ENCODE measurements at places on chromosomes 4 and X.

GRCh38 chr4:142088906-142089305 is 452.5 kb downstream of the IL15 start:
- no peaks in the 10 kb centered on the region for H3K27me3 ChIP-seq
- peaks cover 6% of the 10 kb centered on the region for H3K4me1 ChIP-seq
- DNase-seq, result no peak
- H3K36me3 ChIP-seq, result peaks cover 26% of the 10 kb centered on the region
- H3K4me3 ChIP-seq, result no peak overlapping the region

DNA sequence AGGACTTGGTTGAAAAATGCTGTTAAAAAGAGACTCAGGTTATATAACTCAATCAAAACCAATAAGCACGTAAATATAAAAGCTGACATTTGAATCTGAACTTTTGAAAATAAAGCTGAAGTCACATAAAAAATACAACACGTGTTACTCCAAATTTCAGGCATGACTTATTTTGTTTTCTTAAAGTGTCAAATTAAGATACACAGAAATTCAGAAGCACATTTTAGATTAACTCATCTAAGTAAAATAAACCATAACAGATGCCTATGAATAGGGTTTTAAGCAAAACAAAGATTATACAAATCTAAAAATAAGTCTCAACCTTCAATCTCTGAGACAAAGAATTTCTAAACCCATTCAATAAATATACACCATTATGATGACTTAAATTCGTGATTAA is 124.8 kb downstream of the ANTXR2 start:
- peaks cover 3% of the 10 kb centered on the region for H3K36me3 ChIP-seq
- no peaks in the 10 kb centered on the region for H3K27me3 ChIP-seq
- peaks cover 5% of the 10 kb centered on the region for H3K4me1 ChIP-seq
- no peak overlapping the region for H3K4me3 ChIP-seq

DNA sequence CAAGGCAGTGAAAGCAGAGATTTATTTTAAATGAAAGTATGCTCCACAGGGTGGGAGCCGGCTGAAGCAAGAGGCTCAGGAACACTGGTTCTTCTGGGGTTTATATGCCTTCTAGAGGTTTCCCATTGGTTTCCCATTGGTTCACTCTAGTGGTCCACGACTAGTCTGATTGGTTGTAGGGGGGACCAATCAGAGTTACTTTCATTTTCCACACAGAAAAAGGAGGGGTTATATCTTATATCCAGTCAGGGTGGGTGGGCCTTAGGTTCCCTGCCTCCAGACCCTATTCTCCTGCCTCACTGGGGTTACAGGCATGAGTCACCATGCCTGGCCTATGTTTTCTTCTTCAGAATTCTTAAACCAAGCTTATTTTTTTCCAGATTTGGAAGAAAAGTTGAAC is 101.6 kb downstream of the KLHL8 start:
- no peaks in the 10 kb centered on the region for H3K27me3 ChIP-seq
- no peak overlapping the region for H3K4me3 ChIP-seq
- H3K27ac ChIP-seq, result peak overlapping the region; percentile 51
- no peak for DNase-seq

DNA sequence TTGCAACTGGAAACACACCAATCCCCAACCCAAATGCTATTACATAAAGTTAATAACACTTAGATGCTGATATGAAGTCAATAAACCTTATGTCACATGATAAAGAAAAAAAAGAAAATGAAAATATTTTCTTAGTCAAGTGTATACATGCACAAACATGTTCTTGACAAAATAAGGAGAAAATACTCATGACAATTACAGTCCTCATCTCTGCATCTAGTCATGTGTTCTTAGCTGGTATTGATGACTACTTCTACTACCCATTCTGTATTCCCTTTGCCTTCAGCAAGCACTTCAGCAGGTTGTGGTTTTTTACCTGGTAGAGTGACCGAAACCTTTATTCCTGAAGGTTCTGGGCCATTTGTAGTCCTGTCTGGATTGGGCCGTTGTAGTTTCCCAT is 24.9 kb downstream of the CXCL8 start:
- peaks cover 4% of the 10 kb centered on the region for H3K4me1 ChIP-seq
- H3K36me3 ChIP-seq, result no peaks in the 10 kb centered on the region
- no peak overlapping the region for H3K27ac ChIP-seq

- peaks cover 2% of the 10 kb centered on the region for H3K4me1 ChIP-seq
- no peaks in the 10 kb centered on the region for H3K27me3 ChIP-seq
- no peak overlapping the region for H3K4me3 ChIP-seq
- peaks cover 2% of the 10 kb centered on the region for H3K36me3 ChIP-seq
Measured at GRCh38 chr4:15354371-15355297, 73.2 kb upstream of the C1QTNF7 start.

GRCh38 chr4:86096373-86096772 is 263.5 kb downstream of the MAPK10 start:
- no peaks in the 10 kb centered on the region for H3K27me3 ChIP-seq
- H3K4me1 ChIP-seq, result no peaks in the 10 kb centered on the region
- no peak for DNase-seq
- no peaks in the 10 kb centered on the region for H3K36me3 ChIP-seq

DNA sequence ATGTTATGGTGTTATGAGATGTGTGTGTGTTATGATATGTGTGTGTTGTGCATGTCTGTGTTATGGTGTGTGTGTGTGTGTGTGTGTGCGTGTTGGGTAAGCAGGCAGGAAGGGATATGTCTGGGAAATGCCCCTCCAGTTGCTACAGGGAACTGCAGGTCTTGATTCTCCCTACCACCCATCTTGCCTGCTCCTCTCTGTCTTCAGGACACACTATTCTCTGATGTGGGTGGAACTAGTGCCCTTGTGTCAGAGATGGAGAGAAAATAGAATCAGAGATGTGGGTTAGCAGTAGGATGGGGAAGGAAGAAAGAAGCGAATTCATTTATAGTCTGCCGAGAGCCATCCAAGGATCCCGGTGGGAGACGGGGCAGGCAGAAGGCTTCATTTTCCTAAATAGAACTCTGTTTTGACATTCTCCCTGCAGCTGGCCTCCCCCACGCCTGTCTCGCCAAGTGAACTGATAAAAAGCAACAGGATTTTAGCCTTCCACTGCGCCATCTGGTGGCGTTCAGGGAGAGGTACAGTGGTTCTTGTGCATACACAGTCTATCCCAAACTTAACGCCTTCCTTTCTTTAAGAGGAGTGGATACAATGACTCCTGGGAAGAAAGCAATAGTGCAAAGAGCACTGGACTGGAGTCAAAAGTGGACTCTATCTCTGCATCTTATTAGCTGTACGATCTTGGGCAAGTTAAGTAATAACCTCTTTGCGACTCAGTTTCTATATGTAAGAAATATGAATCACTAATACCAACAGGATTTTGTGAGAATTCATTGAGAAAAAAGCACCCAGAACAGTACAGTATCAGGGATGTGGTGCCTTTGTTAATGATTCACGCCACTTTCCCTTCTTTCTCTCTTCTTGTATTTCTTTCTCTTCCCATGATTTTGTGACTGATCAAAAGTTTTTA is 14.1 kb upstream of the MGST2 start:
- H3K36me3 ChIP-seq, result no peaks in the 10 kb centered on the region
- peaks cover 5% of the 10 kb centered on the region for H3K4me1 ChIP-seq
- H3K27ac ChIP-seq, result peak overlapping the region; percentile 5
- no peak overlapping the region for H3K4me3 ChIP-seq

- H3K27ac ChIP-seq, result no peak overlapping the region
- no peaks in the 10 kb centered on the region for H3K36me3 ChIP-seq
- no peak overlapping the region for H3K4me3 ChIP-seq
Measured at GRCh38 chr4:133839326-133839725, 362.3 kb downstream of the PABPC4L start.

- peak; percentile 78 for DNase-seq
- H3K4me3 ChIP-seq, result peak overlapping the region; percentile 49
- H3K36me3 ChIP-seq, result no peaks in the 10 kb centered on the region
Measured at GRCh38 chrX:153900831-153901752, 3.4 kb upstream of the AVPR2 start.

- peaks cover 11% of the 10 kb centered on the region for H3K27me3 ChIP-seq
- H3K27ac ChIP-seq, result no peak overlapping the region
- no peak overlapping the region for H3K4me3 ChIP-seq
- no peaks in the 10 kb centered on the region for H3K36me3 ChIP-seq
- no peak for DNase-seq
Measured at GRCh38 chr4:183757060-183757459, 98.0 kb downstream of the TRAPPC11 start.

- DNase-seq, result peak; percentile 33
- H3K4me1 ChIP-seq, result no peaks in the 10 kb centered on the region
- no peak overlapping the region for H3K4me3 ChIP-seq
Measured at GRCh38 chrX:40402831-40403533, 177.8 kb upstream of the ATP6AP2 start.

DNA sequence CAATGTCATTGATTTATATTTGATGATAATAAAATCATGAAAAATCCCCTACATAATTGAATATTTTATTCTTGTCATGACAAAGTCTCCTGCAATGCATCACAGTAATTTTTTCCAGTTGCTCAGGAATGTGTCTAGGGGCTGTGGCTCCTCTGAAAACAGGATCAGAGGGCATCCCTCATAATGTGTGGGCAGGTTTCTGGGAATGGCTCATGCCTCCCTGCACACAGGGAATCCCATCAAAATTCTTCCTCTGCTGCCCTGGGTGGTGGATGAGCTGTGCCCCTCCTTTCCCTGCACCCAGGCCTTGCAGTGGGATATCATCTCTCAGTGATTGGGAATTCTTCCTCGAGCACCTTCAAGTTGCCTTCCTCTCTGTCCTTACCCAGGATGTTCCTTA is 20.4 kb upstream of the PUDP start:
- no peaks in the 10 kb centered on the region for H3K4me1 ChIP-seq
- DNase-seq, result no peak
- no peak overlapping the region for H3K4me3 ChIP-seq
- no peak overlapping the region for H3K27ac ChIP-seq
- no peaks in the 10 kb centered on the region for H3K27me3 ChIP-seq

DNA sequence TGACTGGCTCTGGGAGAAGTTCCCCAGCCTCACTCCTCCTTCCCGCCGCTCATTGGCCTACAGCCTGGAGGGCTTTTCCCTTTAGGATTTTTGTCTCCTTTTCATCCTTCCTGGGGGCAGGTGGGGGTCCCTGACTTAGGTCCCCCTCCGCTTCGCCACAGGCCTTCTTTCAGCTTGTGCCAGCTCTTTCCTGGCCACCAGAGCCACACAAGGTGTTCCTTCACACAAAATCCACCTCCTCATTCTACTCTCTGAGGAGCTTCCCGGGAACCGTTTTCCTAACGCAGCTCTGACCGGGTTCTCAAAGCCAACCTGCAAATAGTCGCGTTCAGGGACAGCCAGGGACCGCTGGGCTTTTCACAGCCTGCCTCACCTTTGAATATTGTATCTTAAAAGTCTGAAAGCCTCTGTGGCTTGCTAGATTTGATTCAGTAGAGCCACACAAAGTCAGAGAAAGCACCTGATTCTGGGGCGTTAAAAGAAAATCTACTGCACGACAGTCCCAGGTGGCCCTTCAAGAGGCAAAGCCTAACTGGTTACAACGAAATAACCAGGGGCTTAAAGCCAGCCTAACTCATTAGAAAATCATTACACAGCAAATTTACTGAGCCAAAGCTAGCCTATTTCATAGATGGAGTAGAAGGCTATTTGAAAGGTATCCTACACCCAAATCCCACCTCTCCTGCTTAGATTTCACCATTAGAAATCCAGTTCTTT is 731 bp upstream of the GPC3 start:
- no peak overlapping the region for H3K27ac ChIP-seq
- no peaks in the 10 kb centered on the region for H3K36me3 ChIP-seq
- H3K4me3 ChIP-seq, result peak overlapping the region; percentile 57
- peaks cover 22% of the 10 kb centered on the region for H3K27me3 ChIP-seq
- DNase-seq, result no peak

GRCh38 chrX:15988661-15989603 is 134.3 kb upstream of the AP1S2 start:
- no peaks in the 10 kb centered on the region for H3K36me3 ChIP-seq
- H3K27ac ChIP-seq, result no peak overlapping the region
- H3K4me1 ChIP-seq, result peaks cover 6% of the 10 kb centered on the region
- H3K27me3 ChIP-seq, result peaks cover 10% of the 10 kb centered on the region
- no peak for DNase-seq

DNA sequence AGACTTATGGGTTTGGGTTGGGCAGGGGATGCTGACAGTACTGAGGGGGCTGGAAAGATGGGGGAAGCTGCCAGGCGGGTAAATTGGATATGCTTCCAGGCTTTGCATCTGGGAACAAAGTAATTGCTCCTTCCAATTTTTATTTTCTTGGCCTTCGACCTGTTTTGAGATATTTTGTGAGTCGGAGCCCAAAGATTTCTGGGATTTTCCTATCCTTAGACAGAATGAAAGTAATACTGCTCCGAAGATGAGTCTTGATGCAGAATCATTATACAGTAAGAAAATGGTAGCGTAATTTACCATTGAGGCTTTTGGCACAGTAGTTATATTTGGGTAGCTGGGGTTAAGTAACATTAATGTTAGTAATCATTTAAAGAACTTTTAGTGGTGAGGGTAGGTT is 1.4 kb downstream of the SMARCA5 start:
- H3K27ac ChIP-seq, result peak overlapping the region; percentile 99
- H3K4me1 ChIP-seq, result peaks cover 42% of the 10 kb centered on the region
- H3K36me3 ChIP-seq, result peaks cover 38% of the 10 kb centered on the region
- peak overlapping the region; percentile 100 for H3K4me3 ChIP-seq
- no peaks in the 10 kb centered on the region for H3K27me3 ChIP-seq

GRCh38 chrX:112941209-112941837 is 100.7 kb upstream of the AMOT start:
- no peaks in the 10 kb centered on the region for H3K36me3 ChIP-seq
- H3K27ac ChIP-seq, result no peak overlapping the region
- H3K27me3 ChIP-seq, result no peaks in the 10 kb centered on the region
- no peak overlapping the region for H3K4me3 ChIP-seq
- no peak for DNase-seq
- H3K4me1 ChIP-seq, result no peaks in the 10 kb centered on the region

DNA sequence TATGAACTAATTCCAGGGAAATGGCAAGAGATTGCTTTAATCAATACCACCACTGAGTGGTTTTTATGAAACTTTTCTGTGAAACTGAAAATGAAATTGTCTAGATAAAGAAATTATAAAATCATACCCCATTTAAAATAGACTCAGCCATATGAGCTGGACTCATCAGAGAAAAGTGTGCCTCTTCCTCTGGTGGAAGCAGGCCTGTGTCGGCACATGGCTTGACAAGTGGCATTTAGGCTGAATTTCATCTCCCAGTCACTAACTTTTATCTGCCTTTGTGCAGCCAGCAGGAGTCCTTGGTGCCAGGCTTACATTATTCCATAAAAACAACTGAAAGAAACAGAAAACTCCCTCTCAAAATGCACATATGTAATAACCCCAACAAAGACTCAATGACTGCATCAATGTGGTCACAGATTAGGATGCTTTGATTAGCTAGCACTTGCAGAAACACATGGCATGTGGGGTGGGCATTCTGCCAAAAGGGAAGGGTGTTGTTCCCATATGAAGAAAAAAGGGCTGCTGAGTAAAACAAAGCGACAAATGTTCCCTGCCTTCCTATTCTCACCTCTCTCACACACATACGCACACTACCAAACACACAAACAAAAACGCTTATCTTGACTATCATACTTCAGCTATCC is 232.3 kb downstream of the PABPC4L start:
- no peaks in the 10 kb centered on the region for H3K36me3 ChIP-seq
- H3K27ac ChIP-seq, result no peak overlapping the region
- no peaks in the 10 kb centered on the region for H3K4me1 ChIP-seq
- DNase-seq, result no peak
- no peak overlapping the region for H3K4me3 ChIP-seq

- no peaks in the 10 kb centered on the region for H3K4me1 ChIP-seq
Measured at GRCh38 chrX:13828392-13828791, 11.5 kb upstream of the GPM6B start.

- H3K27me3 ChIP-seq, result peaks cover 8% of the 10 kb centered on the region
- H3K36me3 ChIP-seq, result no peaks in the 10 kb centered on the region
- no peak for DNase-seq
- H3K4me1 ChIP-seq, result no peaks in the 10 kb centered on the region
Measured at GRCh38 chr4:145251391-145251790, 71.0 kb upstream of the OTUD4 start.

- H3K36me3 ChIP-seq, result no peaks in the 10 kb centered on the region
- no peaks in the 10 kb centered on the region for H3K27me3 ChIP-seq
- H3K27ac ChIP-seq, result no peak overlapping the region
- H3K4me3 ChIP-seq, result no peak overlapping the region
- peaks cover 21% of the 10 kb centered on the region for H3K4me1 ChIP-seq
- DNase-seq, result no peak
Measured at GRCh38 chrX:20431486-20431885, 164.8 kb upstream of the RPS6KA3 start.

Measured in activated CD4-positive, alpha-beta T cell treated with anti-CD3 and anti-CD28 coated beads for 36 hours (primary cell).